Stimulated activated CD4-positive, alpha-beta T cell treated with anti-CD3 and anti-CD28 coated beads, Interleukin-1b, Interleukin-23, amount 100 ng/mL, for 24 hours (primary cell): ENCODE measurements at places on chromosomes 11 and 22.

- no peak for DNase-seq
Measured at GRCh38 chr11:31120428-31120827, 249.1 kb downstream of the DCDC1 start.

DNA sequence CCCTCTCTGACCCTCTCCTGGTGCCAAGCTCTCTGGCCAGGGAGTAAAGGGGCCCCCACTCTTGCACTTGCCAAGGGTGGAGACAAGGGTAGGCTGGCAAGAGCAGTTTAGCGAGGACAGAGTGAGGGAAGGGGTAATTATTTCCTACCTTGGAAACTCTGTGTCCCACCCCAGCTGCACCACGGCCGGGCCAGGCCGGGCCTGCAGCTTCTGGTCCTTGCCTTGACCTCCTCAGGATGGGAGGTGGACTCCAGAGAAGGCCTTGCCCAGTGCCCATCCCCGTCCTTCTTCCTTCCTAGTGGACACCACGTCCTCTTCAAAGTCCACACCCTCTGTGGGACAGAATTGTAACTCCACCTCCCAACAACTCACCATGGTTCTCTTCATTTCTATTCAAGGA lies 18.4 kb upstream of the OSBPL5 start:
- no peak for DNase-seq

- no peak for DNase-seq
Measured at GRCh38 chr11:118435290-118435892, 901 bp upstream of the KMT2A start.

DNA sequence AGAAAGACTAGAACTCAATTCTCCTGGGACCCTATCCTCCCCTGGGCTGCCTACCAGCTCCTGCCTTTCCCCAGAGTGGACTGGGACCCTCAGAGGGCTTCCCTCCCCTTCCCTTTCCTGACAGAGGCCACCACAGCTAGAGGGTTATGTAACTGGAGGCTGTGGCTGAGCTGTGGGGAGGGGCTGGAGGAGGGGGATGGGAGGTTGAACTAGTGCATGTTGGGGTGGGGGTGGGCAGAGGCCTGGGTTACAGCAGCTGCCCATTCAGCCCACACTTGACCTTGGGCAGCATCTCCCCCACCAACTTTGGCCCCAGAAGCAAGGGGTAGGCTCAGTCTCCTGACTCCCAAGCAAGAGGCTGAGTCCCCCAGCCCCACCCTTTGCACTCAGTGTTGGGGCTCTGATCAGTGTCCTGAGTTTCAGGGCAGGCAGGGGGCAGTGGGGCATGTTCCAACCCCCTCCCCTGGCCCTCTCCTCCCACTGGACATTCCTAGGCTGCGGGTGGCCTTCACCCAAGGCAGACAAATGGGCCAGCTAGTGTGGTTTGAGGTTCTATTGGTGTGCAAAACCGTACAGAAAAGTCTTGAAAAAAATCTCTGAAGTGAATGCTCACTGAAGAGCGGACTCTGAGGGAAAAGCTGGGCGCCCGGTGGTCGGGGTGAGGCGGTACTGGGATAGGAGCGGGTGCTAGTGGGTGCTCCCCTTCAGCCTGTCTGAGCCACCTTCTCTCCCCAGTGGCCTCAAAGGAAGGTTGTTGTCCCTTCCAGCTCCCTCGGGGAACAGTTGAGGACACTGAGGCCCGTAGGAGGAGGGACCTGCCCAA lies 3.8 kb downstream of the KCNC1 start:
- DNase-seq: no peak

DNA sequence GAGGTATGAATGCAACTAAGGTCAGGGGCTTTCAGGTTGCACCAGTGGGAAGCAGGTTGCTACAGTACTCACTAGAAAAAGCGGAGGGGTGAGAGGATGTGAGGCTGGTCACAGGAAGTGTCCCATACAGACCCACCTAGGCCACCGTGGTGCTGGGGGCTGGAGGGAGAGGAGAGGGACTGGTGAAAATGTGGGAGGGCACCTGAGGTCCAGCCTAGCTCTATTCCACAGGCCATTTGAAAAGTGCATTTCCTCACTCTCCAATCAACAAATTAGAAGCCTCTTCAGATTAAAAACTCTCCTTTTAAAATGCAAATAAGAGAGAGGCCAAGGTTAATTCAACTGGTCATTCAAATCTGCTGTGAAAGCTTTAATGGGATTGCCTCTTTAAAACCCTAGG lies 38.6 kb upstream of the NCAM1 start:
- DNase-seq: no peak

DNA sequence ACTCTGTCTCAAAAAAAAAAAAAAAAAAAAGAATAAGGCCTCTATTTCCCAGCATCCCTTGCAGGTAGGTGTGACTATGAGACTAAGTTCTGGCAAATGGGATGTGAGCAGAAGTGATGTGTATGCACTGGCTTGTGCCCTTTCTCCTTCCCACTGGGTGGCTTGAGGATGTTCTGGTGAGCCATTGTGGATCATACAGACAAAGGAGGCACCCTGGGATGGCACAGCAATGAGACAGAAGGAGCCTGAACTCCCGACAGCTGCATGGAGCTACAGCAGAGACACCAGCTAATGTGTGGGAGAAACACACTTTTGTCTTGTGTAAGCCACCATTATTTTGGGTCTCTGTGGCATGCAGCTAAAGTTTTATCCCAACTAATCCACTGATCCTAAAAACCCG lies 10.6 kb upstream of the SORL1 start:
- no peak for DNase-seq

DNA sequence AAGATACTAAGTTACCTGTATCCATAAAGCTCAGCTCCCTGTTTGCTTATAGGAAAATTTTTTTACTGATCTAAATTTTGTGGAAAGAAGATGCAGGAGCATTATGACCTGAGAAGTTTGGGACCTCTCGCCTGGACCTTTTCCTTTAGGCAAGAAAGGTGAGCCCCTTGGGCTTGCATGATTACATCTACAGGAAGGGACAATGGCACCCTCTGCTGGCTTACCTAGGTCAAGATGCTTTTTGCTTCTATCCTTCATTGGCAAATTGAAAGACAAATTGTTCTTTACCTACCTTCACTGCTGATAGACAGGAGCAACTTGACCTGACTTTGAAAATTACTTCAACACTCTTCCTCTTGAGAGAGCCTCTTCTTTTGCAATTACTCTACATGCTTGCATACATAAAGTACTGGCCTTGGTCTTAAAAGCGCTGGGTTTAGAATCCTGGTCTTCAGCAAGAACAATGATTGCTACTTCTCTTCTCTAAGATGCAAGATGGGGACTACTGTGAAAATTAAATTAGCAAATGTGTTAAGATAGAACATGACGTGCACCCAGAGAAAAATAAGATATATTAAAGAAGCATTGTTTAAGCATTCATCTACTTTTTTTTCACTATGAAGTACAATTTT lies 147.2 kb downstream of the TRPC6 start:
- DNase-seq: no peak

DNA sequence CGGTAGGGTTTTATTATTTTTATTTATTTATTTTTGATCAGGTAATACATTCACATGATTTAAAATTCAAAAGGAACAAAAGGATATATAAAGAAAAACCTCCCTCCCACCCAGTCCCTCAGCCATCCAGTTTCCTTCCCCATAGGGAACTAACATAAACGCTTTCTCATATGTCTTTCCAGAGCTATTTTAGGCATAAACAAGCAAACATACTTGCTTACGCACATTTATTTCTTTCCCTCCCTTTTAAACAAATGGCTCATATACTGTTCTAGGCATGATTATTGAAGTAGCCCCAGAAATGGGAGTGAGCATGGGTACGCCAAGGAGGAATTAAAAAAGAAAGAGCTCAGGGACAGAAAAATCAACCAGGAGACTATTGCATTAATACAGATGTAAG lies 63.7 kb downstream of the LIF start:
- no peak for DNase-seq

GRCh38 chr11:65766535-65766934 lies 14.2 kb downstream of the AP5B1 start:
- DNase-seq: no peak

GRCh38 chr11:3807909-3808860 lies at the start of gene PGAP2:
Gene PGAP2, plus strand, starts transcription at chr11:3808560. Its CDS starts 2,700 bp downstream, at chr11:3811260.
- peak; percentile 57 for DNase-seq

- no peak for DNase-seq
Measured at GRCh38 chr22:17910561-17911311, 113.6 kb downstream of the MICAL3 start.

GRCh38 chr22:30944986-30945385 lies 23.6 kb downstream of the MORC2 start:
- no peak for DNase-seq

- DNase-seq: no peak
Measured at GRCh38 chr22:45358127-45358526, 48.4 kb downstream of the FAM118A start.

DNA sequence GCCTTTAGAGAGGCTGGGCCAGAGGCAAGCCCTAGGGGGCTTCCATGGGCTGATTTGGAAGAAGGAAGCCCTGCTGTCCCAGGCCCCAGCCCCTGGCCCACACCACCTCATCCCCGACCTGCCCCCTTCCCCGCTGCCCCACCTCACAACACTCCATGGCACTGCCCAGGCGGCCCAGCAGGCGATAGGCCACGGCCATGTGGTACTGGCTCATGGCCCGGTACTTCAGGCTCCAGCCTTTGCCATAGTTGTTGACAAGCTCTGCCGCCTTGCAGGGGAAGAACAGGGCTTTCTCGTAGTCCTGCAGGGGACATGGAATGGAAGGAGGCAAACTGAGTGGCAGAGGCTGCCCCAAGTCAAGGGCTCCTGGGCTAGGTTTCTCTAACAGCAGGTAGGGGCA lies 6.4 kb downstream of the RAPSN start:
- DNase-seq: no peak

DNA sequence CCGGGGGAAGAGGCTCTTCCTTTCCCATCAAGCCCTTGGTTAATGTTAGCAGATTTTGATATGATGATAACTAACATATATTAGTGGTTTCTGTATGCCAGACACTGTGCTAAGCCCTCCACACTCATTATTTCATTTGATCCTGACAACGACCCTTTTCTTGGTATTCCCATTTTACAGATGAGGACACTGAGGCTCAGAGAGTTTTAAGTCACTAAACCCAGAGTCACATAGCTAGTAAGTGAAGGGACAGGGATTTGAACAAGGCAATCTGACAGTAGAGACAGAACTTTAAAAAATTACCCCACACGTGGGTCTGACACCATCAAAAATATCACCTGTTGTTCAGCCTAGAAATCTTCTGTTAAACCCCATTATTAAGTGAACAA lies 22.4 kb downstream of the POU2AF1 start:
- DNase-seq: no peak

GRCh38 chr11:59141673-59142460 lies 789 bp upstream of the FAM111A start:
- DNase-seq: no peak

GRCh38 chr11:64313491-64314145 lies 3.7 kb downstream of the TRMT112 start:
- DNase-seq: no peak

DNA sequence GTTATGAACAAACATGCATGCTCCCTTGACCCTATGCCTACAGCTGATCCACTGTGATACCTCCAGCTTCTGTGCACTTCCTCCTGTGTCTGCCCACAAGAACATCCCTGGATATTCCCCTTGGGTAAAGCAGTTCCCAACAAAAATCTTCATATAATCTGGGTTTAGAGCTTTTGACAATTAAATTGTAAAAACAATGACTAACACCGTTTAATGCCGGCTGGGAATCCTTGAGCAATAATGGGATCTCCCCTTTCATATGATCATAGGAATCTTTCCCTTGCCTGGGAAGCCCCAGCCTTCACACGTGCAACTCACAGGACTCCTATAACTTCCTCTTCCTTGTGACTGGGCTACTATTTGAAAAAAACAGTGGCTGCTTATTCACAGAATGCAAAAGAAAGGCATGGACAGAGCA lies 6.3 kb upstream of the ZC3H12C start:
- DNase-seq: no peak
